ENCODE measurements at places on chromosomes 3 and 15.
A peak's percentile ranks its signal among the peaks of the same experiment; 100 is the strongest.

DNA sequence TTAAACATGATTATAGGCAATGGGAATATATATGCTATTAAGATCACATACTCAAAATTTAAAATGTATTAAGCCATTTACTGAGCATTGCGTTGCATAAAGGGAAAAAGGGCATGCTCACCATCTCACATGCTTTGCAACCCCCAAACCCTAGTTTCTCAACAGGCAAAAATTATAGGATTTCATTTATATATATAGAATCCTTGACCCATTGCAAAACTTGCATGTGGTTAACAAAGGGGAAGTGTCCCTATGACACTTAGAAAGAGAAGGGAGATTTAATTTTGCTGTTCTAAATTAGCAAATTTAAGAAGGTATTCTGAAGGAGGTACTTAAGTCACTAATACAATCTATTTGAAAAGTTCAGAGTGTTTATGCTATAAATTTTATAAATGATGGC, 837.8 kb downstream of the DIPK2A start:
- no peak for DNase-seq

DNA sequence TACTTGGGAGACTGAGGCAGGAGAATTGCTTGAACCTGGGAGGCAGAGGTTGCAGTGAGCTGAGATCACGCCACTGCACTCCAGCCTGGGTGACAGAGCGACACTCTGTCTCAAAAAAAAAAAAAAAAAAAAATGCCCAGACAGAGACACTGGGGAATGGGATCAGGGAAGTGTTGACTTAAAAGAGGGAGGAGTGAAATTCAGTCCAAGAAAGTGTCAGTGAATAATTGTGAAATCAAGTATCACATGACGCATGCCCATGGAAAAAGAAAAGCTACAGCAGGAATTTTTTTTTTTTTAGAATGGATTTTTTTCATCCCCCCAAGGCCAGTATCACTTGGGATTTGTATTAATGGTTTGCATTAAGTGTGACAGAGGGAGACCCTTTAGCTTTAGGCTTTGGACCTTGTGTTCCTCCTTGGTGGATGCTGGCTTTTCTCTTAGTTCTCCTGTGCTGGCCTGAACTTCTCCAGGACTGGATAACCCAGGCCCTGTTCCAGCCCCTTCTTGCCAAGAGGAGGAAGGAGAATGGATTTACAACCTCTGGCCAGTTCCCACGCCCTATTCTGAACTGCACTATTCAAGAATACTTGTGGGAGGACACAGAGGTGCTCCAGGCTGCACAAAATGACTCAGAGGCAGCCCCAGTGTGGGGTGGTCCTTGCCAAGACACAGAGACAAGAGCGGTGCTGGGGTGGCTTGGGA, 36.7 kb upstream of the ZNF774 start:
- DNase-seq = no peak

GRCh38 chr3:197174927-197175326, 123.5 kb downstream of the DLG1 start:
- DNase-seq = no peak

DNA sequence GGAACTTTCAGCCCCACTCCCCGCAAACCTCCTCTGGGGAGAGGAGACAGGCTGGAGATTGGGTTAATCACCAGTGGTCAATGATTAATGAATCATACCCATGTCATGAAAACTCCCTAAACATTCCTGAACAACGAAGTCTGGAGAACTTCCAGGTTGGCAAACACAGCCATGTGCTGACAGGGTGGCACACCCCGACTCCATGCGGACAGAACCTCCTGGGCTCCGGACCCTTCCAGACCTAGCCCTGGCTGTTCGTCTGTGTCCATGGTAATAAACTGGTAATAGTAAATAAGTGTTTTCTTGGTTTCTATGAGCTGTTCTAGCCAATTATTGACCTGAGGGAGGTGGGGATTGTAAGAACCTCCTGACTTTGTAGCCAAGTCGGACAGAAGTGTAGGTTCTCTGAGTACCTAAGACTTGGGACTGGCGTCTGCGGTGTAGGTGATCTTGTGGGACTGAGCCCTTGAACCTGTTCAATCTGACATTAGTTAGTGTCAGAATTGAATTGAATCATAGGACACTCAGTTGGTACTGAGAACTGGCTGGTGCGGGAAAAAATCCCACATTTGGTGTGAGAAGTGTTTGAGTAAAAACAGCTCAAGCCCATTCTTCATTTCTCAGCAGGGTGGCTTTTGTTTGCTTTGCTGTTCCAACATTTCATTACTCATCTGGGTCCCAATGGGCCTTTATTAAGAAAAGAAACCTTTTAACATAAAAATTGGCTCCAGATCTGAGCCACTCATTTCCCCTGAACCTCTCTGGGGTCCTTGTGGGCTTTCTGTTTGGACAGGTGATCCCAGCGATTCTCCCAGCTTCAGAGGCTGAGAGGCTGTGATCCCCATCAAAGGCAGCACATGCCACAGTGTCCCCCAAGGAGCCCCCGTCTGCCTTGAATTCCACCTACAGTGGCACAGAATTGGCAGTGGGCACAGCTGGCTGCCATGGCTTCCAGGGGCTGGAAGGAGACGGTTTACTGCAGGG, 151.0 kb downstream of the TJP1 start:
- DNase-seq = no peak

- no peak for DNase-seq
Observed at GRCh38 chr3:184663356-184663755, 48.5 kb downstream of the MAGEF1 start.

DNA sequence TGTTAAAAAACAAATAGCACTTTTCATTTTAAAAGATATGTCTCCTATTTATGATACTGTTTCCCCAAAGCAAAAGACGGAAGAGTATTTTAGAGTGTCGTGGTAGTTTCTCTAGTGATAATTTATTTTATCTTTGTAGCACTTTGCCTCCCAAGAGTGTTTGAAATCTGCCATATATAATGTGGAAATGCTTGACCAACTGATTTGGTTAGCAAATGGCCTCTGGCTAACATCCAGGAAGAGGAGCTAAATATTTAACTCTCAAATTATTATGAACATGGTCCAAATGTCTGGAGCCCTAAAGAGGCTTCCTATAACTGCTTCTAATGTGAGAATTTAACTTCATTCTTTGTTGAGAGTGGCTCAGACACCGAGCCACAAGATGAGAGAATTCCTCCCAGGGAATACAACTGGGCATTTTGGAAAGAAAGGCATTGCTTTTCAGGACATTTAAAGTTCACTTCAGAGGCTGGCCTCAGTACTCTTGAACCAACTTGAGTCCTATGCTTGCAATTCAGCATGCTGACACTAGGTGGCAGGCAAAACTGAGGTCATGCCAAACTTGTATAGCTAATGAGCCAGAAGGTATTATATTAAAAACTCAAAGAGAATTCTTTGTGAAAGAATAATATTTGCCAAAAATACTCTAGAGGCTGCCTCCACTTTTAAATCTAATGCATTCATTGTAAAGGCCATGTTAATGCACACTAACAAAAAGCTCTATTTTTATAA, 104.5 kb downstream of the RARB start:
- DNase-seq = peak; percentile 65

- no peak for DNase-seq
Observed at GRCh38 chr3:184351511-184352148, 9.8 kb downstream of the CLCN2 start.

- no peak for DNase-seq
Observed at GRCh38 chr15:59191855-59192237, 14.8 kb upstream of the LDHAL6B start.

GRCh38 chr3:52792961-52793695, 1.5 kb upstream of the ITIH3 start:
- no peak for DNase-seq

DNA sequence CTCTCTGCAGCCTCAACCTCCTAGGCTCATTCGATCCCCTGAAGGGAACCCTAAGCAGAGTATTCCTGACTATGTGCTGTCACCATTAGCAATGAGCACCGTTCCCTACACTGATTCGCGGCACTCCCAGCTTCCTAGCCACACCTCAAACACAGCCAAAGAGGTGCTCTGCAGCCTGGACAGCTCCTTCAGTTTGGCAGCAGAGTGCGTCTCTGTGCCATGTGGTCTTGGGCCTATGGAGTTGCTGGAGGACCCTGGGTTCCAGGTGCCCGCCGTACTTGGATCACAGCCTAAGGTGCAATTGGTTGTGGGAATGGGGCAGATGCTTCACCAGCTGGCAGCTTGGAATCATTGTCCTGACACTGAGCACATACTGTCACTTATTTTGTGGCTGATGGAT, 17.3 kb upstream of the IL12A start:
- no peak for DNase-seq

- DNase-seq = peak; percentile 27
Observed at GRCh38 chr3:11803977-11804892, 42.5 kb downstream of the TAMM41 start.

GRCh38 chr3:81380234-81380633, 381.2 kb downstream of the GBE1 start:
- no peak for DNase-seq

DNA sequence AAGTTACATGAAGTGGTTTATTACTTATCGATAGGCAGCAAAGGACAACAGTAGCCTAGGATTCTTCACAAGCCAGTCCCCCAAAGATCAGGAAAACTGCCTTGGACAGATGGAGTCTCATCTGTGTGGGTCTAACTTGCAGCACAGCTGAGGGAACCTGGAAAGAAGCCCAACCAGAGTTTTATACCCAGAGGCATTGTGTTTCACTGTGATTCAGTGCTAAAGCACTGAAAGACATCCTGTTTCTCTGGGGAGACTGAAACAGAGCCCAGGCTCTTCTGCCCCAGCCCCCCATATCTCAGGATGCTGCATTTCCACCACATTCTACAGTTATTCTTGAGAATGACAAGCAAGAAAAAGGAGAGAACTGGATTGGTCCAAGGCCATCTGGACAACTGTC, 48.2 kb upstream of the PYDC2 start:
- no peak for DNase-seq

- DNase-seq = peak; percentile 11
Observed at GRCh38 chr3:127667119-127667681, 5.6 kb upstream of the ABTB1 start.

DNA sequence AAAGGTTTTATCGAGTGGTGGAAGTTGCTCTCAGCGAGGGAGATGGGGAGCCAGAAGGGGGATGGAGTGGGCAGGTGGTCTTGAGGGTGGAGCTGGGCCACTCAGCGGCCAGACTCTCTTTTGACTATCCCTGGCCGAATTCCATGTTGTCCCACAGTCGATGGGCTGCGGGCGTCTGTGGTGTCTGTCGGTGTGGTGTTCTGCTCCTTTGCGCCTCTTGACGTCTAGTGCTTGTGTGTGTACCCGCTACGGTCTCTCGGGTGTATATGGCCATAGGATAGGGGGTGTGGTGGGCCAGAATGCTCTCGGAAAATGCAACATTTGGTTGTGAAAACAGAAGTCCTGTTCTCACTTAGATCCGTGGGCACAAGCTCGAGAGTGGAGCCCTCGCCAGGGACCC, 297.0 kb downstream of the CGGBP1 start:
- DNase-seq = no peak

DNA sequence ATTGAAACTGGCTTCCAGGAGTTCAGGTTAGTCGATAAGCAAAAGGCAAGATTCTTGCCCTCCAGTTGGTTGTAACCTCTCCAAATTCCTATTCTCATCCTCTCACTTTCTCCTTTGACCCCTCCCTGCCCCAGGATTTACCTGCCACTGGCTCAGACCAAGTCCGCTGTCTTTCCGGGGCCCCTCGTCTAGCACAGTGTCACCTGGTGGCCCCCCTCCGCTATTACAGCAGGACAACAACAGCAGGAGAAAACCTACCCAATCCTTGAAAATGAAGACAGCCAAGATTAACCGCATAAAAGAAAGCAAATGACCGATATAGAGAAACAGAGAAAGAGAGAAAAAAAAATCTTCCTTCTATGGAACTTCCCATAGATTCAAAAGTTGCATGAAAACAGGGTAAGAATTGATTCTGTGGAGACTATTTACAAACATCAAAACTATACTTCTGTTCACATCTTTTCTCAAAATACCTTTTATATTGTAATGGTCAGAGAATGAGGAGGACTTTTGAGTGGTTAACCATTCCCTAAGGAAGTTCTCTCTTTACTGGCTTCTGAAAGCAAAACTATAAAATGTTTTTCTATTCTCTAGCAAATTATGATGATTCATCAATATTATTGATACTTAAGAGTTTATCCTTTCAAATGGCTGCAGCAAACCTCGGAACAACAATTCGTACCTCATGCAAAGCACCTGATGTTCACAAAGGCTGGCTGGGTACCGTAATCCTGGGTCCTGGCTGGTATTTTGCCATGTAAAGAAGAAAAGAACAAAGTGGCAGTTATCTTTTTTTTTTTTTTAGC, 10.0 kb upstream of the ST8SIA2 start:
- peak; percentile 57 for DNase-seq

DNA sequence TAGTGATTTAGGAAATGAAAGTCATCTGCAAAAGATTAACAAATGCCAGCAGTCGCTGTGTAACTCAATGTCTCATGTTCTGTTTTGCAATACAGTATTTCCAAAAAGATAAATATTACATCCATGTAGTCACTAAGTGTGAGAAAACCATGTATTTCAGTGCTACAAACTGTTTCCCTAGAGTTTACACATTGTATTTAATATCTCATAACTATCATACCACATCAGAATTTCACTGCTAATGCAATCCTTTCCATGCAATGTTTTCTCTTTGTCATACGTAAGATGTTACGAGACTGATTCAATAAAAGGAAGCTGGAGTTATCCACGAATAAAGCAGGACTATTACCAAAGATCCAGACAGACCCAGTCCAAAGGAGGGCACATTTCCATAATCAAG, 269.4 kb downstream of the GBE1 start:
- DNase-seq = no peak

DNA sequence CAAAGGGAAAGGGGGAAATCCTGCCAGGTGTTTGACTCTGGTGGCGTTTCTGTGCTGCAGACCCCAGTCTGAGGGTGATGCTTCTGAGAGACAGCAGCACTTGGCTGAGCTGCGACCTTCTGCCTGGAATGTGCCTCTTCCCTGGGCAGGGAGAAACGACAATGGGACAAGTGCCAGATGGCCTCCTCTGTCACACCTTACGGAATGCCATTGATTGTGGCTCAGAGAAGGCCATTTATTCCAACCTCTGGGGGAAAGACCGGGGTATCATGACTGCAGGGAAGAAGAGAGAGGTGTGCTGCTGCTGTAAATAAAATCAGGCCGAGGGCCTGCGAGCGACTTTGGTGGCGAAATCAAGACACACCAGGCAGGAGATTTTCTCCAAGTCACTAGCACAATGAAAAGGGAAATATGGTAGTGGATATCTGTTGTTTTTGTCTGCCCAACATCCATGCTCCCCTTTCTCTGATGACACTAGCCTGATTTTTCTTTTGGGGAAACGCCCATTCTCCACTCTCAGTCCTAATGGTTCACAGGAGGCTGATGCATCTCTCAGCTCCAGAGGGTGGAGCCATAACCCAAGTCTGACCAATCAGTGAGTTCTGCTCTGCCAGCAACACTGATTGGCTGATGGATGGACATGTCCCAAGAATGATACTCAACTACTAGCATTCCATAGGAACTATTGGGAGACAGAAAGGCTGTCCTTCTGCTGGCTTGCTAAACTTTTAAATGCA, 336.1 kb downstream of the FOXP1 start:
- no peak for DNase-seq

- no peak for DNase-seq
Observed at GRCh38 chr15:63364399-63365272, 17.0 kb downstream of the CA12 start.

- no peak for DNase-seq
Observed at GRCh38 chr3:185399737-185400667, 37.1 kb downstream of the MAP3K13 start.

- DNase-seq = no peak
Observed at GRCh38 chr3:142863010-142863817, 25.7 kb downstream of the PCOLCE2 start.

- DNase-seq = no peak
Observed at GRCh38 chr15:91946075-91946474, 92.6 kb downstream of the SLCO3A1 start.

Data from activated T-cell treated with anti-CD3 and anti-CD28 coated beads, Interleukin-2, amount 50 U/mL, for 48 hours (primary cell).